ENCODE measurements at places on chromosomes 7 and 10.
A peak's percentile ranks its signal among the peaks of the same experiment; 100 is the strongest.

- DNase-seq = no peak
Measured at GRCh38 chr10:133444342-133445267, 9.1 kb upstream of the SCART1 start.

- DNase-seq = no peak
Measured at GRCh38 chr7:4261601-4261960, 420.5 kb upstream of the FOXK1 start.

GRCh38 chr10:126940670-126941310, 35.6 kb downstream of the DOCK1 start:
- DNase-seq = no peak

DNA sequence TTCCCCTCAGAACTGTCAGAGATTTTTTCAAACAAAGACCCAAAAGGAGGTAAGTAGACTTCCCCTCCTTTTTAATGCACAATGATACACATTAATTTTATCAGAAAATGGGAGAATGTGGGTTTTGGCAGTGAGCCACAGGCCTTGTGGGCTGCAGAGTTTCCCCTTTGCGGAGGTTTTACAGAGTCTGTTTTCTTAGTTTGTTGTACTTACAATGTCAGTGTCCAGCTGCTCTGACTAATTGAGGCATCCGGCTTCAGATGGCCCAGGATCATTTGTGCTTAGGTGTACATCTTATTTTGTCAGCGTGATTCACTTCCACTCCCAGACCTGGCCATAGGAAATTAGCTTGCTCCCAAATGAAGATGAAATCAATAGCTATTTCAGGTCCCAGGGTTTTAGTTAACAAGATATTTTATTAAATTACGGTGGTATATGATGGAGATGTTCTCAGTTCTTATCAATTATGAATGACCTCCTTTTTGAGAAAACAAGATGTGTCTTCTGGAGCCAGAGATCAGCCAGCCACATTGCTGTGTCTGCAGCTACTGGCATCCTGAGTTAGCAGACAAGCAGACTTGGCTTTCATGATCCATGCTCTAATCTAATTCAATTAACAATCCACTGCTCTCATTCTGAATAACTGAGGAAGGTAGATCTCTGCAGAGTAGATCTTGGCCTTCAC, 1086.6 kb upstream of the SORCS1 start:
- no peak for DNase-seq

- peak; percentile 84 for DNase-seq
Measured at GRCh38 chr7:135335628-135336139, 102.0 kb downstream of the STRA8 start.

DNA sequence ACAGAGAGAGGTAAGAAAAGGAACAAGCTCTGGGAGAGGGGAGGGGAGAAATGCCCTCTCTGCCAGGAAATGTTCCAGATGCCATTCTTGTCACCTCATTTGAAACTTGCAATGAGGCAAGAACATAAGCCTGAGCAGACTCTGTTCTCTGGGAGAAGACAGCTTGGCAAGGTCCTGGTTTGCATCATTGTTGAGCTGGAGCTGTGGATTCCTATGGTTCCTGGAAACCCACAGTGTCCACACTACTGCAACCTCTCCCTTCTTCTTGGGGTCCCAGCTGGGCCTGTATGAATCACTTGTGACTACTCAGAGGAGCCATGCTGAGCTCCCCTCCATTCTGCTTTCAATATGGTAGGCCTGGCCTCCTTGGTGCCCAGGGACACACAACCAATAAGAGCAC, 60.8 kb upstream of the HECTD2 start:
- DNase-seq = no peak

DNA sequence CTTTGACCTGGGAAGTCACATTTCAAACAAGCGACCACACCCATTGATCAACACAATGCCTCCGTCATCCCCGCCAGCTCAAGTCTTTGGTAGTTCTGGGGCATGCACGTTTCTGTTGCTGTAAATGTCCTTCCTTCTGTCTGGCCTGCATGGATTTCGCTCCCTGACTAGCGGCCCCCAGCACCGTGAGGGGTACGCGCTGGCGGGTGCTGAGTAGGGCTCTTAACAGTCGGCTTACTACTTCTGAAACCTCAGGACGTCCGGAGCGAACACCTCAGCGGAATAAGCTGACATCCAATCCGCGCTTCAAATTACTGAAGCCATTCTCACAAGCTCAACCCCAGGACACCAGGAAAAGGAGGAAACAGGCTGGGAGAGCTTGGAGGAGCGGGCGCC, 505 bp downstream of the NUDCD3 start:
- DNase-seq = no peak

DNA sequence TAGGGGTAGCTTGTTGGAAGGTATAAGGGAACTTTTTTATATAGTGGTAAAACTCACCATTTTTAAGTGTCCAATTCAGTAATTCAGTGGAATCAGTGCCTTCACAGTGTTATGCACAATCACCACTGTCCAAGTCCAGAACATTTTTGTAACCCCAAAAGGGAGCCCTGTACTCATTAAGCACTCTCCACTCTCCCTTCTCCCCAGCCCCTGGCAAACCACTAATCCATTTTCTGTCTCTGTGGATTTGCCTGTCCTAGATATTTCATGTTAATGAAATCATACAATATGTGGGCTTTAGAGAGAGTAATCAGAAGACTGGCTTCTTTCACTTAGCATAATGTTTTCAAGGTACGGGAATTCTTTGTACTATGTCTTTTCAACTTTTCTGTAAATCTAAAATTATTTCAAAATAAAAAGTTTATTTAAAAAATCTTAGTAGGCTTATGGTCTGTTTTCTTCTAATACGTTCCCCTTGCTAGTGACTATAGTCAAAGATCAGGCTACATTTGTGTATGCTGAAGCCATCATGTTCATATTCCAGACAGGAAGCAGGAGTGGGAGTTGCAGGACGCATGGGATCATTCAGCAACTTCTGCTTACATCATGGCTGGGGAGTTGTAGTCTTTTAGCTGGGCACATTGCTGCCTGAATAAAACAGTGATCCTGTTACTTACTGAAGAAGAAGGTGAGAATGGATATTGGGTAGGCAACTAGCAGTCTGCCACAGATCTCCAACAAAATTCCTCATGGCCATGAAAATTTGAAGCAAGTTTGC, 35.4 kb upstream of the TAX1BP1 start:
- DNase-seq = no peak

- DNase-seq = no peak
Measured at GRCh38 chr7:127765150-127765549, 113.2 kb downstream of the SND1 start.

DNA sequence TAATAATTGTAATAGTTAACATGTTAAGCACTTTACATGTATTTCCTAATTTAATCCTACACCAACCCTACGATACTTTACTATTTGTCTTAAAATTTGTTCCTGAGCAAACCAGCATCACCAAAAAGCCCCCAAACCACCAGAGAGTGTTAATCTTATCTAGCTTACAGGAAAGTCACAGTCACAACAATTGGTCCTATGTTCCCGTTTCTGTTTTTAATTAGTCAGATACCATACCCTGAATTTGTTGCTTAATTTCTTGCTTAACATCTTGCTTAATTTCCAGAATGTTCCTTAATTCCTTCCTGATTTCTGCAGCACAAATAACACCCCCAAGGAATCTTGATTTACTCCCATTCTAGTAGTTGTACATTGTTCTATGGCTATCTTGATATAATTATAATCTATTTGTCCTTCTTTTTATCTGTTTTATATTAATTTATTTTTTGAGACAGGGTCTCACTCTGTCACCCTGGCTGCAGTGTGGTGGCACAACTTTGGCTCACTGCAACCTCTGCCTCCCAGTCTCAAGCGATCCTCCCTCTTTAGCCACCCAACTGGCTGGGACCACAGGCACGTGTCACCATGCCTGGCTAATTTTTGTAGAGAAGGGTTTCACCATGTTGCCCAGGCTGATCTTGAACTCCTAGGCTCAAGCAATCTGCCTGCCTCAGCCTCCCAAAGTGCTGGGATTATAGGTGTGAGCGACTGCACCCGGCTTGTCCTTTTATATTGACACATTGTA, 6.6 kb upstream of the PDSS1 start:
- DNase-seq = no peak

DNA sequence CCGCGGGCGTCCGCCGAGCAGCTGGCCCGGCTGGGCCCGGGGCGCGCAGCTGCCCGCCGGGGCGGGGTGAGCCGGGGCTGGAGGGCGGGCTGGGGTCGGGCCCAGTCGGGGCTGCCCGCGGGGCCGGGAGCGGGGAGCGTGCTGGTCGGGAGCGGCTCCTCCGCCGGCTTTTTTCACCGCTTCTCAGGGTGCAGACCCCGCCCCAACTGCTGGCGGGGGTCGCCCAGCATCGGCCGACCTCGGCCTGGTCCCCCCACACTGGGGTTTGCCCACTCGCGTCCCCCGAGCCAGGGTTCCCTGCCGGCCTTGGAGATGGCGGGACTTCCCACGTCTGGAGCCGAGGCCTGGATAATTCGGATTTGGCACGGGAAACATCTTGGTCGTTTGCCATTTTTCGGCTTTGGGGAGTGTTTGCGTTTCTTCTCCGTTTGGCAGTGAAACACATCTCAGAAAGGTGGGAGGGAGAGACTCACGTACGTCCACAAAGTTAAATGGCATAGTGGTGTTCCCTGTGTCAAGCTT, 432 bp downstream of the TMEM248 start:
- no peak for DNase-seq

All from NCI-H526 treated with DMSO at 0.1 percent for 48 hours (cell line).